ENCODE measurements at places on chromosomes 16 and 17. TPM values are rescaled to one million over a fixed set of nuclear protein-coding genes. Genes with fewer than 3 reads are reported as not detected.

GRCh38 chr16:57593021-57593420 lies 35.4 kb upstream of the ADGRG1 start:
- DNase-seq: no peak

GRCh38 chr17:76797241-76797840 lies 59.4 kb downstream of the MFSD11 start:
- DNase-seq: no peak

DNA sequence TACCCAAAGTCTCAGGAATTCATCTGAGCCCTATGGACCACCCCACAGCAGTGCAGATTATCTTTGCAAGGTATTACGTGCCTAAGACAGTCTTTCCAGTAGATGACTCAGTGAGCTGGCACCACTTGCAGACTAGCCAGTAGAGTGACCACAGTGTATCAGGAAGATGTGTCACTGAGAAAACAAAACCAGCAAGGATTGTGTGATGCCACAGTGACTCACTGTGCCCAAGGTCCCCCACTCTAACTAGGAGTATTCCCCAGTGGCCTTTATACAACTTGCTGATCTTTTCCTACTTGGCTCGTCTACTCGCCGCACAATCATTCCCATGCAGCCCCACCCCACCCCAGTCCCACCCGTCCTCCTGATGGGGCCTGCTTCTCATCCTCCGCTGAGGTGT lies 26.8 kb upstream of the PRKCA start:
- no peak for DNase-seq

- DNase-seq: no peak
Observed at GRCh38 chr16:47046726-47047523, 73.5 kb upstream of the DNAJA2 start.

DNA sequence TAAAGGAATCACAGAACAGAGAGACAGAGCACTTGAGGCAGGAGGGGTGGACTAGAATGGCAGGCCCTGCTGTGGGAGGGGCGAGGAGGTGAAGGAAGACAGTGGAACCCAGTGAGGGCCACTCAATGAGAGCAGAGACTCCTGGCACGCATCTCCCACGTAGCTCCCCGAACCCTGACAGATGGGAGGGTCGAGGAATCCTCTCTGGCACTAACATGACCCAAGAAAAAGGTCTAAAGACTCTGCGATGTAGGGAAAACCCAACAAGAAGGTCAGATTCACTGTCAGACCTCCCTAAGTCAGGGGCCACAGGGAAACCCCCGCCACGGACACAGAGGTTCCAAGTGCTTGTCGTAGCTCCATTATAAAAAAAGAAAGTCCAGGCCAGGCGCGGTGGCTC lies 15.0 kb downstream of the ZDHHC7 start:
- DNase-seq: no peak

GRCh38 chr17:32588982-32589381 lies 102.2 kb downstream of the CDK5R1 start:
- no peak for DNase-seq

DNA sequence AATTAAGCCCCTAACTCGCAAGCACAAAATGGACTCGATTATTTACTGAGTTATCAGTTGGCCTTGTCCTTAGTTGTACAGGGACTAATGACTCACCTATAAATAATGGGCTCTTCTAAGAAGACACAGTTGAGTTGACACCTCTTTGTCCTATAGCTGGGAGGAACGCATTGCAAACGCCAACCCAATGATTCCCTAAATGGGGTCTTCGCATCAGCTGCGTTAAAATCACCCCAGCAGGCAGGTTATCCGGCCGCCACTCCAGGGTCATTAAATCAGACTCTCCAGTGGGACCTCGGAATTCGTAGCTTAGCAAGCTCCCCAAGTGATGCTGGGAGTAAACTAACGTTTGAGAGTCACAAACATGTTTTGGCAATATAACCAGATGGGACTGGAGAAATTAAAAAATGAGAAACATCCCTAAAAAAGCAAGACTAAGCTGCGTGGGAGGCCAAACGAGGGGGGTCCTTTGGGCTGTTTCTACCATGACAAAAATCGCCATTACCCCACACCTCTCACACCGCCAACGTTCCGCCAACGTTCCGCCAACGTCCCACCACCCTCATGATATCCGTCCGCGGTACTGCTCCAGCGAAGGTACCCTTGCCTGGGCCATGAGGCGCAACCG lies 932 bp upstream of the NFE2L1 start:
- no peak for DNase-seq

HASPIN gene
- polyA plus RNA-seq: 5.5 TPM

TTLL6 gene
- not detected for polyA plus RNA-seq

SLC16A6 gene
- polyA plus RNA-seq: 0.98 TPM

DNA sequence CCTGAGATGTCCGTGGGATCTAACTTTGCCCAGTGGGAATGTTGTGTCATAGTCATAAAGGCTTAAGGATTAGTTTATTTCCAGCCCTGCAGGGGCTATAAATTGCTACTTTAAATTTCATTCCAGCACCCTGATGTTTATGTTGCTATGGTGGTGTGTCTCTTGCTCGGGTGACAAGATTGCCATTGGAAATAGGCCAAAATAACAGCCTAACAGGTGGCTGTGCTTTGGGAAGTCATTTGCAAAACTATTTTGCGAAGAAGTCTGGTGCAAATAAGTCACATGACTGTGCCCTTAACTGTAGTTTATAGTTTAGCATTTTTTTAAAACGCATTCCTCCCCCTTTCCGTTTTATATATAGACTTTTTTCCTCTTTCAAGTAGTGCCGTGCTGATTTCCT lies 23.1 kb downstream of the PITPNC1 start:
- DNase-seq: peak; percentile 40

DNA sequence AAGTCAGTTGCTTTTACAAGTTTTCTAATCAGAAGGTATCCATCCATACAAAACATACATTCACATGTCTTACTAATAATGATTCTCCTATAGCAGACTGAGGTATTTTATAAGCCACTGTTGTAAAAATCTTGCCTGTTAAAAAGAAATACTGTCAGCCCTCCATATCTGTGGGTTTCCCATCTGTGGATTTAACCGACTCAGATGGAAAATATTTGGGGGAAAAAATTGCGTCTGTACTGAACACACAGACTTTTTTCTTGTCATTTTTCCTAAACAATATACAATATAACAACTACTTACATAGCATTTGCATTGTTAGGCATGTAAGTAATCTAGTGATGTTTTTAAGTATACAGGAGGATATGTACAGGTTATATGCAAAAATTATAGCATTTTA lies 90.4 kb downstream of the PARN start:
- no peak for DNase-seq

GRCh38 chr16:13838401-13839190 lies 81.4 kb upstream of the ERCC4 start:
- DNase-seq: no peak

DNA sequence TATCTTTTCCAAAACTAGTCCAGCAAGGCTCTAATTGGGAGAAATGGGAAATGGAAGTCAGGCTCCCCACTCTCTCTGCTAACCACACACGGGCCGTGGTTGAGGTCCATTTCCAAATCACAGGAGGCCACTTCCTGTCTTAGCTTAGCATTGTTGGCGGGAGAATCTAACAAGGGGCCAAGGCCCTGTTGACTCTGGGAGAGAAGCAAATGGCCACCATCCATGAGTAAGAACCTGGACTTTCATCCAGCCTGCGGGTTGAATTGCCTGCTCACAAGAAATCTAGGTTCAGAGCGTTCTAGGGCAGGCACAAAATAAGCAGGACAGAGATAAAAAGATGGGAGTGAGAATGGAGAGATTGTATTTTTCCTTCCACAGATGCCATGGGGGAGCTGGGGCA lies 5.7 kb downstream of the FAM20A start:
- peak; percentile 61 for DNase-seq

- DNase-seq: no peak
Observed at GRCh38 chr17:72182371-72182873, 61.6 kb downstream of the SOX9 start.

GRCh38 chr16:20995711-20996110 lies 95.1 kb downstream of the LYRM1 start:
- no peak for DNase-seq

All from muscle of back (tissue), 13 donors.